ENCODE measurements at places on chromosomes 16 and 17.

GRCh38 chr16:9594047-9594446 is 502.6 kb downstream of the HAPSTR1 start:
- no peak for DNase-seq

GRCh38 chr17:31339906-31340661 is 18.7 kb upstream of the EVI2A start:
- DNase-seq, result no peak

DNA sequence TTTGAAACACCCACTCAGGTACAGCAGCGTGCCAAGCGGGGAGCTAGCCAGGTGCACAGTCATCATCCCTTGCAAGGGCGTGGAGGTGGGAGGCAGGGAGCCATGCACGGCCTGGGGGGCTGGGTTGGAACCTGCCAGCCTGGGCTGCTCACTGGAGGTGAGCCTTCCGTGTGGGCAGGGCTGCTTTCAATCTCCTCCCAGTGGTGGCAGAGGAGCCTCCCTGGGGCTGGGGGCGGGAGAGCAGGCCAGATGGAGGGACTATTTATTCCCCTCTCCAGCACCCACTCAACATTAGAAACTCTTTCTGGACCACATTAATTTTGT is 90.3 kb downstream of the KATNIP start:
- DNase-seq, result no peak

GRCh38 chr17:63354256-63354655 is 91.8 kb downstream of the CYB561 start:
- no peak for DNase-seq

DNA sequence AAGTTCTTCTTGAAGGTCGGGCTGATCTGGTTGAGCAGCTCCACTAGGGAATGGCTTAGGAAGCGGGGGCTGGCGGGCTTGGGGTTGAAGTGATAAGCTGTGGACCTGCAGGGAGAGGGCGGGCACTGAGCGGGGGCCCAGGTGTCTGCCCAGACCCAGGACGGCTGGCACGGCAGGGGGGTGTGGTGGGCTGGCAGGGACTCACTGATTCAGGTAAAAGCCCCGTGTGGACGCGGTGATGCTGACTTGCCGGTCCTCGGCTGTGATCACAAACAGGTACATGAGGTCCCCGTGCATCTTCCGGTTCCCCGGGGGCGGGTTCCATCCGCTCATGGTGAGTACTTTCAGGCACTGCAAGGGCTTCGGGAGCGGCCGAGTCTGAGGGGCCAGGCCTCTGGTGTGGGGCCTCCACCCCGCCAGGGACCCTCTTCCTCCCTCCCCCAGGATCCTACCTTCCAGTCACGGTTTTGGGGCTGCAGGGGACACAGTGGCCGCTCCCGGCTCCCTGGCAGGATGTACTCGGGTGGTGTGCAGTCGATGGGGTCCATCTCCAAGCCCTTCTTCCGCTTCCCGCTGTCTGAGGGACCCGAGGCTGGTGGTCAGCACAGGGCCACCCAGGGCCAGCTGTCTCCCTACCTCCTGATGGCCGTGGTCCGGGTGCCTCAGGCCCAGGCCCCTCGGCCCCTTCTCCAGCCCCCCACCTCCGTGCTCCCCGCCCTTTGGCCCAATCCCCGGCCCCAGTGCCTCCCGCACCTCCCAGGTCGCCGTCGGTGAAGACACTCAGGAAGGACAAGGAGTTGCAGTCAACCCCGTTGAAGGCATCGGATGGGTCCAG is 10.2 kb downstream of the CLUH start:
- DNase-seq, result no peak

- DNase-seq, result no peak
These were observed 27.2 kb upstream of the IL17C start for GRCh38 chr16:88610909-88611812.

- no peak for DNase-seq
These were observed 18.6 kb downstream of the FOXN1 start for GRCh38 chr17:28524476-28525424.

GRCh38 chr17:68662037-68662432 is 60.9 kb upstream of the FAM20A start:
- no peak for DNase-seq

DNA sequence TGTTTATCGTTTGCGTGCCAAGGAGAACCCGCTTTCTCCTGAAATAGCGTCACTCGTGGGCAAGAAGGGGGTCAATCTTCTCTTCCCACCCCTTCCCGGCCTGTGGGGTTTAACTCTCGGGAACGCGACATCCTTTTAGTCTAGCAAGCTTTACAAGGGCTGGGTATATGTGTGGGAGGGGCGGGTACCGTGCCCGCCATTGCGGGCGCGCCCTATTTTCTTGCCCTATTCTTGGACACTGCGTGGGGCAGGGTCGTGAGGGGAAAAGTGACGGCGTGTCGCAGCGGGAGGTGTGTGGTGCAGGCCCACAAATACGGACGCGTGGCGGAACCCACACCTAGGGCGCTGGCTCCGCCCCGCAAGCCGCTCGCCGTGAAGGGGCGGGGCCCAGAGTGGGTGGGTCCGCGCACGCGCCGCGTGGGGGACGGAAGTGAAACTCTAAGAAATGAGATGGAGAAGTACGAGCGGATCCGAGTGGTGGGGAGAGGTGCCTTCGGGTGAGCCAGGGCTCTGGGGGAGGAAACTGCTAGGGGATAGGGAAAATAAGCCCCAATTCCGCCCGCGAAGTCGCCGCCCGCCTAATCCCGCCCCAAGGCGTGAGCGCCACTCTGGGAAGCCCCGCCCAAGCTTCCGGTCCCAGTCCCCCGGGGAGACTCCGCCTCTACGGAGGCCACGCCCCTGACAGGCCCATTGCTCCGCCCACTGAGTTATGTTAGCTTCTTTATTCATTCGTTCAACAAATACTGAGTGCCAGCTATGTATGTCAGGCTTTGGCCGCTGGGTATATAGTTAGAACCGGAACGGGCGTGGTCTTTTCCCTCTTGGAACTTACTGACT is at the start of gene NEK8:
Gene NEK8, plus strand, starts transcription at position 425 of the 837 bp plus-strand sequence. Its CDS starts 26 bp downstream, at position 451.
- peak; percentile 98 for DNase-seq

- DNase-seq, result no peak
These were observed 169.9 kb downstream of the CYB561 start for GRCh38 chr17:63275971-63276745.

GRCh38 chr17:2990396-2990795 is 73.0 kb downstream of the OR1D5 start:
- no peak for DNase-seq

- DNase-seq, result no peak
These were observed at the start of gene CYTH1 for GRCh38 chr17:78781893-78782304. Gene CYTH1, minus strand, starts transcription at chr17:78782273. Its CDS starts 50 bp downstream, at chr17:78782223.
